ENCODE measurements at places on chromosomes 7 and 10.
A peak's percentile ranks its signal among the peaks of the same experiment; 100 is the strongest.

DNA sequence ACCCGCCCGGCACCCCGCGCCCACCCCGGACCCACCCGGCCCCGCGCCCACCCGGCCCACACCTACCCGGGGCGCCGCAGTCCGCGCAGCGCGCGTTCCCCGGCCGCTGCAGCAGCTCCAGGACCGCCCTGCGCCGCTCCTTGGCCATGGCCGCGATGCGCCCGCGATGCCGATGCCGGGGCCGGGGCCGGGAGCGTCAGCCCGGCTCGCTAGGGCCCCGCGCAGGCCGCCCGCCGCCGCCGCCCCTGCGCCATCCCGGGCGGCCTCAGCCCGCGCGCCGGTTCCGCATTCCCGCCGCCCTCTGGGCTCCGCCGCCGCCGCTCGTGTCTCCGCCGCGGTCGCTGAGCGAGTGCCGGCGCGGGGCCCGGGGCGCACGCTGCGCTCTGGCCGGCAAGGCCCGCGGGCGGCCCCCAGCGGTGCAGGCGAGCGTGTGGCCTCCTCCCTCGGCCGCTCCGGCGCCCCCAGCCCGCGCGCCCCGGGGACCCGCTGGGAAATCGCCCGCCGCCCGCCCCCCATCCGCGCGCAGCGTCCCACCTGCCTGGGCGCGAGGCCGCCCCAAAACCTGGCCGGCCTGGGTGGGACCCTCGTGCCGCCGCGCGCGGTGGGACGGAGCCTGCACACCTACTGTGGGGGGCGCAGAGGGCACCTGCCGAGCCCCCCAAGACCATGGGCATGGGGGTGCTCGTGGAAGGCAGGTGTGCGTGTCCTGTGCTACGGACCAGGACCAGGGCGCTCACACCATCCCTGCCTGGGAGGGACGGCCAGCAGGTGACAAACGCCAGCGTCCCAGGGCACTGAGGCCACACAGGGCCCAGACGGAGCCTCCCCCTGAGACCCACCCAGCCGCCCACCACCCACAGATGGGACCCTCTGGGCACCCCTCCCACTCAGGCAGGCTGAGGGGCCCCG, at the start of gene ADAP1:
Gene ADAP1, minus strand, starts transcription at position 351 of the 909 bp plus-strand sequence. Its CDS starts 203 bp downstream, at position 148.
- no peaks in the 10 kb centered on the region for H3K4me1 ChIP-seq
- DNase-seq, result peak; percentile 55

DNA sequence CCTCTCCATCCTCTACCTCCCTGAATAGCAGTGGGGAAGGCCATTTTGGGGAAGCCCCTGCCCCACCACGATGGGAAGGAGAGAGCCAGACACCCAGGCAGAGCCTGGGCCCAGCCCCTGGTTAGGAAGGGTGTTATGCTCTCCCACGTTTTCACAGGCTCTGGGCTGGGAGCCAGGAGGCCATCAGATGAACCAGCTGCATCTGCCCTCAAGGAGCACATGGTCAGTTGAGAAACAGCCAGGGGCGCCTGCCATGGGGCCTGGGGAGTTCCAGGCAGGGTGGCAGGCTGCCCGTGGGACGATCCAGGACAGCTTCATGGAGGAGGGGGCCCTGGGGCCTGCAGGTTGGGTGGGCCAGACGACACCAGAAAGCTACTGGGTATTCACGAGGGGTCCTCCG, 47.5 kb downstream of the CAMK2B start:
- peaks cover 7% of the 10 kb centered on the region for H3K27me3 ChIP-seq
- H3K4me3 ChIP-seq, result no peak overlapping the region
- no peaks in the 10 kb centered on the region for H3K36me3 ChIP-seq
- peak; percentile 10 for DNase-seq

- DNase-seq, result no peak
- H3K27ac ChIP-seq, result no peak overlapping the region
- no peaks in the 10 kb centered on the region for H3K4me1 ChIP-seq
- H3K36me3 ChIP-seq, result no peaks in the 10 kb centered on the region
- no peaks in the 10 kb centered on the region for H3K27me3 ChIP-seq
- H3K4me3 ChIP-seq, result no peak overlapping the region
Observed at GRCh38 chr10:76887223-76888010, 750.2 kb downstream of the KCNMA1 start.

DNA sequence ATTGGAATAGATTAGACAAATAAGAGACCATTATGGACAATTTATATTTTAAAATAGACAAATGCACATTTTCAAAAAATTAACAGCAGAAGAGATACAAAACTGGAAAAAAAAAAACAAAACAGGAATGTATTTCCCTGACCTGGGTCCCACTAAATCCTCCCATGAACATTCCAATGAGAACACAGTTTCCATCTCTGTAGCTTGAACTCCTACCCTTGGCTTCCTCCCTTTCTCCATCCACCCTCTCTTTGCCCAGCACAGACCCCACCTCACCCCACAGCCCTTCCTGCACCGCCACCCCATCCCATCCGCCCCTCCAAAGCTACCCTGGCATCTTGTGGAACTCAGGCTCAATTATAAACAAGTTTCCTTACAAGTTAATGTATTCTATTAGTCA, 71.2 kb upstream of the MPP7 start:
- no peaks in the 10 kb centered on the region for H3K27me3 ChIP-seq
- no peaks in the 10 kb centered on the region for H3K4me1 ChIP-seq
- no peak overlapping the region for H3K27ac ChIP-seq
- no peak for DNase-seq

DNA sequence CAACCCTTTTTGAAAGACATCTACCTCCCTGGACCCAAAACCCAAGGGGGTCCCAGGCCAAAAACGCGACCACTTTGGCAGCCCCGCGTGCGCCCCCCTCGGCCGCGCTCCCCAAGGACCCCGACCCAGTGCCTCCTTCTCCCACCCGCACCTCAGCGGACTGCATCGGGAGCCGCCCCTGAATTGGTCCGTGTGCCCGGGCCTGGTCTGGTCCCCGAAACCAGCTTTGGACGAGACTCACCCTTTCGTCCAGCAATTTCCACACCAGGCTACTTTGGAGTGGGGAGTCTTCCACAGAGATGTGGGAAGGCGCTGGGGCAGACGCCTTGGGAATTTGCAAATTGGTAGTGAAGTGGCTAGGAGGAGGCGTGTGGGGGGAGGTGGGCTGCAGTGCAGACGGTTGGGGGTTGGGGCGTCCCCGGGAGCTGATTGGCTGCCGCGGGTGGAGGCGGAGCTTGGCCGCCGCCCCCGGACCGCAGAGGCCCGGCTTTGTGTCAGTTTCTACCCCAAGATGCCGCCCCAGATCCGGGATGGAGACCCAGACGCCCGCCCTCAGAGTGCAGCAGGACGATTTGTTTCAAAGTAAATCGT, 16.9 kb downstream of the TCAF1 start:
- peak overlapping the region; percentile 91 for H3K4me3 ChIP-seq
- H3K27ac ChIP-seq, result peak overlapping the region; percentile 47
- peaks cover 3% of the 10 kb centered on the region for H3K36me3 ChIP-seq

- H3K36me3 ChIP-seq, result no peaks in the 10 kb centered on the region
- peaks cover 4% of the 10 kb centered on the region for H3K4me1 ChIP-seq
- H3K27me3 ChIP-seq, result no peaks in the 10 kb centered on the region
- no peak overlapping the region for H3K4me3 ChIP-seq
- DNase-seq, result peak; percentile 62
- no peak overlapping the region for H3K27ac ChIP-seq
Observed at GRCh38 chr7:74202841-74203556, 6.8 kb upstream of the LAT2 start.

DNA sequence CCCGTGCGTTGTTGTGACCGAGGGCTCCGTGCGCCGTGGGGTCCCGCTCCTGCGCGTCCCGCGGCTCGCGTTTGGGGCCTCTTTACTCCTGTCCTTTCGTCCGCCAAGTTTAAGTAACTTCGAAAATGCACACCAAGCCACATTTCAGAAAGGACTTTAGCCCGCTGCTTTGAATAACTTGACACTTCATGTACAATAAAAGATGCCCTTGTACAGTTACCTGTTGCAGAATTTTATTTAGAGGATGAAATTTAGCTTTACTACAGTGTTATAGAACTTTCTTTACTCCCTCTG, 459 bp downstream of the SUGCT start:
- peak; percentile 12 for DNase-seq
- H3K36me3 ChIP-seq, result no peaks in the 10 kb centered on the region
- peaks cover 2% of the 10 kb centered on the region for H3K4me1 ChIP-seq
- H3K27me3 ChIP-seq, result no peaks in the 10 kb centered on the region

DNA sequence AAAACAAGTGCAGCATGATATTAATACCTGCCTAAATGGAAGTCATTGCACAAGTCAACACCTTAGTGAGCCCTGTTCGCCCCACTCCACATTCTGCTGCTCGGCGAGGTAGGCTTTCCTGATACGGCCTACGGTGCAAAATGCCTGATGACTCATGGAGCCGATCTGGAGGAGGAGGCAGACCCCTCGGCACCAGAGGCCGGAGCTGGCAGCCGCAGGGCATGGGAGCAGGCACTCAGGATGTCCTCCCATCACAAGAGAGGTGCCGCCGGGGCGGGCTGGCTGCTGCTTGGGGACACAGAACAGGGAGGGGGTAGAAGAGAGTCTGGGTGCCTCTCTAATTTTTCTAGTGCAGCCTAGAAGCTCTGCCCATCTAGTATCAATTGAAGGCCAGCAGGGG, 418.5 kb upstream of the MGMT start:
- no peak overlapping the region for H3K27ac ChIP-seq
- no peak overlapping the region for H3K4me3 ChIP-seq
- DNase-seq, result no peak
- H3K36me3 ChIP-seq, result no peaks in the 10 kb centered on the region

DNA sequence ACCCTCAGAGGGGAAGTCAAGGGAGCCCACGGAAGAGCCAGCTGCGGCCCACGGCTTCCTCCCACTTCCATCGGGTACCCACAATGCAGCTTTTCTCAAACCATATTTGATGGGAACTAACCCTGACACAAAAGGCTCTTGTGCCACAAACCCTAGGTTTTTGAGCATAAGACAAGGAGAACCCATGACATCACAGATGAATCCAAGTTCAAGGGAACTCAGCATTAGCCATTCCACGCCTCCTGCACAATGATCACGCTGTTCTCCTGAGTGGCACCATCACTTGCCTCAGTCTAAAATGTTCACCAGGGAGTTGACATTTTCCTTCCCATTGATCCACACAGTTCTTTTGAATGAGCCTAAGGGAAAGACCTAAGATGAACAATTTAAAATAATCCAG, 70.4 kb downstream of the ITIH5 start:
- H3K4me1 ChIP-seq, result no peaks in the 10 kb centered on the region
- H3K27ac ChIP-seq, result no peak overlapping the region
- H3K4me3 ChIP-seq, result no peak overlapping the region
- no peaks in the 10 kb centered on the region for H3K36me3 ChIP-seq
- no peaks in the 10 kb centered on the region for H3K27me3 ChIP-seq

- H3K4me3 ChIP-seq, result no peak overlapping the region
- H3K36me3 ChIP-seq, result no peaks in the 10 kb centered on the region
- no peak overlapping the region for H3K27ac ChIP-seq
- no peaks in the 10 kb centered on the region for H3K27me3 ChIP-seq
Observed at GRCh38 chr7:85829817-85830432, 643.1 kb upstream of the SEMA3D start.

DNA sequence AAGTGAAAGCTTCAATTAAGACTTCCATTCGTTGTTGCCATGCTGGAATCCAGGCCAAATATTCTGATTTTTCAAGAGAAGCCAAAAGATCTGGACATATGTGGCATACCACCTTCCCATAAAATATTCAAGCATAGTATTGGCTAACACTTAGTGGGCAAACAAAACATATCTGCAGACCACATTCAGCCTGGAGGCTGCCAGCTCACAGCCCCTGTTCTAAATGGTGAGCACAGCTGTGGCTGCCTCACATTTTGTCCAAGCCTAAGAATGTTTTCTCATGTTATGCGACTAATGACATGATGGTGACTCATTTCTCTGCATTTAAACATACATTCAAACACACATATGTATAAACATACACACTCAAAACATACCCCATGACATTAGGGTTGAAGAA, 10.6 kb upstream of the CALU start:
- H3K4me1 ChIP-seq, result peaks cover 3% of the 10 kb centered on the region
- H3K27me3 ChIP-seq, result peaks cover 2% of the 10 kb centered on the region
- peak; percentile 37 for DNase-seq
- no peaks in the 10 kb centered on the region for H3K36me3 ChIP-seq
- no peak overlapping the region for H3K4me3 ChIP-seq

- H3K4me1 ChIP-seq, result peaks cover 2% of the 10 kb centered on the region
- H3K36me3 ChIP-seq, result no peaks in the 10 kb centered on the region
- H3K27ac ChIP-seq, result no peak overlapping the region
- peak; percentile 23 for DNase-seq
- no peaks in the 10 kb centered on the region for H3K27me3 ChIP-seq
Observed at GRCh38 chr10:10914144-10914543, 103.5 kb upstream of the CELF2 start.

DNA sequence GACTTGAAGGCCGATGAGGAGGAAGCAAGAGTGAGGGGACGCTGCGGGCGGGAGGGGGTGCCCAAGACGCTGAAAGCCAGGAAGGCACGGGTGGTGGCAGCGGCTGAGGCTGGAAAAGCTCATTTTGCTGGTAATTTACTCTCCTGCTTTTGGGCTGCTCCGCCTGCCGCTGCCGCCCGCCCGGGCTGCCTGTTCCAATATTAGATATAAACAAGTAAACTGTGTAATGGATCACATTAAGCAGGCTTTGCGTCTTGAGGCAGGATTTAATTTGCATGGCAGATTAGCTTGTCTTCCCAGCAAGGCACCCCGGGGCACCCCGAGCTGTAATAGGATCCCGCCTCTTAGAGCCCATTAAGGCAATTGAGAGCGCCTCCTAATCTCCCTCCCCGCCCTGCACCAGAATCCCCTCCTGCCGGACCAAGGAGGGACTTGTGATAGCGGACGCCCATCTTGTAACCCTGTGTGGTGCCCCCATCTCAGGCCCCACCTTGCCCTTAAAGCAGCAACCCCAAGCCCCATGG, 46.1 kb upstream of the SLF2 start:
- no peak overlapping the region for H3K4me3 ChIP-seq
- no peak for DNase-seq
- H3K36me3 ChIP-seq, result no peaks in the 10 kb centered on the region
- H3K4me1 ChIP-seq, result no peaks in the 10 kb centered on the region
- H3K27ac ChIP-seq, result no peak overlapping the region
- H3K27me3 ChIP-seq, result peaks cover 22% of the 10 kb centered on the region

- H3K36me3 ChIP-seq, result peaks cover 10% of the 10 kb centered on the region
- H3K27me3 ChIP-seq, result no peaks in the 10 kb centered on the region
- no peaks in the 10 kb centered on the region for H3K4me1 ChIP-seq
- H3K27ac ChIP-seq, result no peak overlapping the region
- DNase-seq, result no peak
- H3K4me3 ChIP-seq, result no peak overlapping the region
Observed at GRCh38 chr7:149070372-149071125, 20.0 kb downstream of the ZNF786 start.

GRCh38 chr7:2800931-2801688, 43.0 kb downstream of the GNA12 start:
- DNase-seq, result peak; percentile 89
- no peaks in the 10 kb centered on the region for H3K36me3 ChIP-seq
- H3K4me1 ChIP-seq, result peaks cover 33% of the 10 kb centered on the region
- H3K27ac ChIP-seq, result peak overlapping the region; percentile 51
- no peaks in the 10 kb centered on the region for H3K27me3 ChIP-seq
- H3K4me3 ChIP-seq, result peak overlapping the region; percentile 6

DNA sequence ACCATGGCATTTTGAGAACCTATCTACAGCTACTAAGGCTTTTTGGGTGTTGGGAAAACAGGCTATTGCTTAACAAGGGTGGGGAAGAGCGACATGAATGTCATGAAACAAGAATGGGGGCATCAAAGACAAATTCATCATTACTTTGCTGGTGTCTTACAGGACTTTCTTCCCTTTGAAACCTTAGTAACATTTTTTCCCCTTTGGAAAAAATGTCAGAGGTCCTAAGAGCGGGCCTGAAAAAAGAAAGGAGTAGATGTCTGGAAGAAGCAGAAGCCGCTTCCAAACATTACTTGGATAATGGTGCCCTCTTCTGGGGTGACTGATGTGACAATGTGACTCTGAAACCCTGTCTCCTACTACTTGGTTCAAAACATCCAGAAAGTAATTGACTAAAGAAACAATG, 3.8 kb upstream of the DDX50 start:
- no peaks in the 10 kb centered on the region for H3K27me3 ChIP-seq
- H3K27ac ChIP-seq, result no peak overlapping the region
- no peaks in the 10 kb centered on the region for H3K4me1 ChIP-seq
- peak; percentile 66 for DNase-seq
